ENCODE measurements at places on chromosomes 4 and X.

DNA sequence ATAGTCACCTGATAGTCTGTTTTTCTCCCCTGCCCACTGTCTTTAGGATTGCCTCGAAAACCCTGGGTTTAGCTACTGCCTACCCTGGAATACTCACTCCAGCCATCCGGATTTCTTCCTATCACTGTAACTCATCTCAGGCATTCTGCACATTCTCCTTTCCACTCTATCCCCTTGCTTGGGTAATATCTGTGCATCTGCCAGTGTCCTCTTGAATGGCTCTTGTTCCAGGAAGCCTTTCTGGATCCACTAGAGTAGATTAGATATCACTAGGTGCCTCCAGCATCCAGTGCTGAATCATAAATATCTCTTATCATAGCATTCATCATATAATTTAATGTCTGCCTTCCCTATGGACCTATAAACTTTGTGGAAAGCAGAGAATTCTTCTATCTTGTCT lies 17.1 kb upstream of the GALNT7 start:
- H3K4me3 ChIP-seq = no peak overlapping the region
- H3K27ac ChIP-seq = no peak overlapping the region
- H3K4me1 ChIP-seq = no peaks in the 10 kb centered on the region
- no peak for DNase-seq
- no peaks in the 10 kb centered on the region for H3K36me3 ChIP-seq
- no peaks in the 10 kb centered on the region for H3K27me3 ChIP-seq

DNA sequence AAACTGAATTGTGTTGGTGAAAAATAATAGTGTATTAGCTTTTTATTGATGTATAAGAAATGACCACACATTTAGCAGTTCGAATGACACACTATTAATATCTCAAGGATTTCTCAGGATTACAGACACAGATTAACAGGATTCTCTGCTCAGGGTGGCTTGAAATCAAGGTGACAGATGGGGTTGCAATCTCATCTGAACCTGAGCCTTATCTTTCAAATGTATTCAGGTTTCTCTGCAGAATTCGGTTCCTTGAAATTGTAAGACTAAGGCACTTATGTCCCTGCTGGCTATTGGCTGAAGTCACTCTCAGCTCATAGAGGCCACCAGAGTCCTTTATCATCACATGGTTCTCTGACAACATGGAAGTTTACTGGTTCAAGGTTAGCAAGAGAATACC lies 1780.1 kb downstream of the ARAP2 start:
- H3K27ac ChIP-seq = no peak overlapping the region
- H3K4me1 ChIP-seq = no peaks in the 10 kb centered on the region
- no peaks in the 10 kb centered on the region for H3K27me3 ChIP-seq
- no peak overlapping the region for H3K4me3 ChIP-seq
- DNase-seq = no peak
- H3K36me3 ChIP-seq = no peaks in the 10 kb centered on the region

- no peak overlapping the region for H3K27ac ChIP-seq
- no peaks in the 10 kb centered on the region for H3K36me3 ChIP-seq
Observed at GRCh38 chrX:132561483-132561882, 72.6 kb upstream of the MBNL3 start.

GRCh38 chr4:154526151-154526550 lies 24.0 kb downstream of the PLRG1 start:
- no peak overlapping the region for H3K4me3 ChIP-seq
- no peak overlapping the region for H3K27ac ChIP-seq
- no peaks in the 10 kb centered on the region for H3K4me1 ChIP-seq
- H3K27me3 ChIP-seq = peaks cover 50% of the 10 kb centered on the region
- no peaks in the 10 kb centered on the region for H3K36me3 ChIP-seq
- DNase-seq = no peak

DNA sequence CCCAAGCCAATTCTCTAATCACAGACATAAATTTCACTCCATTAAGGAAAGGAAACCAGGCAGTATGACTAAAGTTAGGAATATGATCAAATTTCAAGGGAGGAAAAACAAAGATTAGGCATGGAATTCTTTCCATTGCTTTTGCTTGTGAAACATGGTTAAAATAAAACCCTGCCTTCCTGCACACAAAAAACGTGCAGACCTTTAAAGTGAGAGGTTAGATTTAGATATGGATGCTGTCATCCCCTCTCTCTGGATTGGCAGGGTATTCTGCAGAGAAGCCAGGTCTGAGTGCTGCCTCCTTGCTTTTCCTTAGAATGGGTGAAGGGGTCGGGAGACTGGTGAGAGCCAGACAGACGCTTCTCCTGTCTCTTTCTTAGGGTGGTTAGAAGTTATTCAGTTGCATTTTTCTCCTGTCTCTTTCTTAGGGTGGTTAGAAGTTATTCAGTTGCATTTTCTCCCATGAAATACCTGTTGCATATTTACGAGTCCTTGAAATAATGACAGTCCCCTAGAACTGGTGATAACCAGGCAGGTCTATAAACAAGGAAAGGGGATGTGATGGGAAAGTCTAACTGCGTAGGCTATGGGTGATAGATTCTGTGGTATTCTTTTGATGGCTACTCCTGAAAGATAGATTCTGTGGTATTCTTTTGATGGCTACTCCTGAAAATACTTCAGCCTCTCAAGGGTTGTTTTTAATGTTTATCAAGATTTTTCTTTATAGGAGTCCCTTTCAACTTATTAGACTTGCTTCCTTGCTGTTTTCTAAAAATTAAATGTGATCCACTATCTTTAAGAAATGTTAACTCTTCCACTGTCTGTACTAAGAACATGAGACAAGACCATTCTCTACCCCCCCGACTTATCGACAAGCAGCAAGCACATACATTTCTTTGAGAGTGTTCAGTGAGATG lies 163.6 kb downstream of the SPRY1 start:
- DNase-seq = no peak
- H3K4me1 ChIP-seq = peaks cover 2% of the 10 kb centered on the region
- no peaks in the 10 kb centered on the region for H3K27me3 ChIP-seq
- no peak overlapping the region for H3K27ac ChIP-seq

- no peaks in the 10 kb centered on the region for H3K27me3 ChIP-seq
- H3K27ac ChIP-seq = no peak overlapping the region
- DNase-seq = no peak
- no peaks in the 10 kb centered on the region for H3K4me1 ChIP-seq
Observed at GRCh38 chrX:111811831-111812230, 64.2 kb upstream of the TRPC5OS start.

DNA sequence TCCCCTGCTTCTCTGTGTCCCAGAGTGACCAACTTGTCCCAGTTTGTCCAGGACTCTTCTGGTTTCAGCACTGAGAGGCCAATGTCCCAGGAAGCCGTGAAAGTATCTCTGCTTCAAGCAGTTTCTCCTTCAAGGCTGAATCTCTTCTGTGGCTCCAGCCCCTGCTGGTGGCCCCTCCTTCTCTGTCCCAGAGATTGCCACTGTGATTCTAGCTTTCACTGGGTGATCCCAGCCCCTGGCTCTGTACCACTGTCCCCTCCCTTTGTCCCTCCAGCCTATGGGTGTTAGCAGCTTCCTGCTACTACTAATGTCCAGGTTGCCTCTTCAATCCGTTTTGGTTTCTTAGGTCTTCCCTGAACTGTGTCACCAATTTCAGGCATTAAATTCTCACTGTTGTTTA lies 70.5 kb downstream of the SOX3 start:
- H3K4me3 ChIP-seq = no peak overlapping the region
- H3K27ac ChIP-seq = no peak overlapping the region
- no peaks in the 10 kb centered on the region for H3K27me3 ChIP-seq
- no peaks in the 10 kb centered on the region for H3K36me3 ChIP-seq
- H3K4me1 ChIP-seq = no peaks in the 10 kb centered on the region
- no peak for DNase-seq

GRCh38 chrX:124086411-124086810 lies 124.9 kb downstream of the STAG2 start:
- peak overlapping the region; percentile 31 for H3K4me3 ChIP-seq
- peak overlapping the region; percentile 90 for H3K27ac ChIP-seq
- no peaks in the 10 kb centered on the region for H3K27me3 ChIP-seq
- peaks cover 9% of the 10 kb centered on the region for H3K4me1 ChIP-seq
- peak; percentile 13 for DNase-seq

- no peak overlapping the region for H3K27ac ChIP-seq
- H3K4me3 ChIP-seq = no peak overlapping the region
- no peaks in the 10 kb centered on the region for H3K27me3 ChIP-seq
- no peak for DNase-seq
- H3K4me1 ChIP-seq = peaks cover 4% of the 10 kb centered on the region
Observed at GRCh38 chr4:173436149-173436579, 37.2 kb upstream of the SCRG1 start.

DNA sequence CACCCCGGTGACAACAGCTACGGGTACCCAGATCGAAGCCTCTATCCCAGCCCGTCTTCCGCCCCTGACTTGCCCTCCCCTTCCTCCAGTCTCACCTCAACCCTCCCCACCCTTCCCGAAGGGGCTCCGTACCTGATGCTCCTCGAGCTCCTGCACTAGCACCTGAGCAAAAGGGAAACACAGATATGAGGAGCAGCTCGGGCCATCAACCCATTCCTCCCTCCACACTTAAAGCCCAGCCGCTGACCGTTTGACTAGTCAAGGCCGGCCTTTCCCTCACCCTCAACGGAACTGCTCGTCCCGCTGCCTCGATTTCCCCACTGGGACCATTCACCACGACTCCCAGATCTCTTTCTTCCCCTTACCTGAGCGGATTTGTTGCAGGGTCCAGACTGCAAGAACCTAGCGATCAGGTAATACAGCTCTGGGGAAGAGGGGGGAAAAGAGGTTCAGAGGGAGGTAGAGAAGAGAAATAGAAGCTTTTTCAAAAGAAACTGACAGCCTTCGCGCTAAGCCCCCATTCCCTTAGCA lies 731 bp downstream of the BRWD3 start:
- no peaks in the 10 kb centered on the region for H3K27me3 ChIP-seq
- peak overlapping the region; percentile 92 for H3K4me3 ChIP-seq
- DNase-seq = peak; percentile 3
- peaks cover 5% of the 10 kb centered on the region for H3K4me1 ChIP-seq
- H3K36me3 ChIP-seq = peaks cover 28% of the 10 kb centered on the region
- H3K27ac ChIP-seq = peak overlapping the region; percentile 99

- no peak overlapping the region for H3K4me3 ChIP-seq
- H3K27ac ChIP-seq = no peak overlapping the region
- DNase-seq = no peak
- H3K4me1 ChIP-seq = no peaks in the 10 kb centered on the region
- no peaks in the 10 kb centered on the region for H3K36me3 ChIP-seq
Observed at GRCh38 chr4:169047956-169048355, 37.9 kb upstream of the CBR4 start.

DNA sequence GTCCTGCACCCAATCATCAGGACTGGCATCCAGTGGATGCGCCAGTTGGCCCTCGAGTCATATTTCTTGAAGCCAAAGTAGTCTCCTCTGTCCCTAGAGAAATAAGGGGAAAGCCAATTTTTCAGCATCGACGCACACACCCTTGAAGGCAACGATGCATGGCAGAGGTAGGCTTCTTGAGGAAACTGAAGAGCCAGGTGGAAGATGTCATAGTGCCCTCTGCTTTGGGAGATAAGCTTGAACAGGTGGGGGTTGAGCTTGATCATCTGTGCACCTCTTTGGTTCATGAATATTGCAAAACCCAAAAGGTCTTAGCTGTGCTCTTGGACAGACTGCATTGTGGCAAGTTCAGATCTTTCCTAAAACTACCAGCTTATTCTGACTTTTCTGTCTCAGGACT lies 34.6 kb upstream of the WDR1 start:
- no peaks in the 10 kb centered on the region for H3K36me3 ChIP-seq
- H3K27me3 ChIP-seq = no peaks in the 10 kb centered on the region
- no peaks in the 10 kb centered on the region for H3K4me1 ChIP-seq

DNA sequence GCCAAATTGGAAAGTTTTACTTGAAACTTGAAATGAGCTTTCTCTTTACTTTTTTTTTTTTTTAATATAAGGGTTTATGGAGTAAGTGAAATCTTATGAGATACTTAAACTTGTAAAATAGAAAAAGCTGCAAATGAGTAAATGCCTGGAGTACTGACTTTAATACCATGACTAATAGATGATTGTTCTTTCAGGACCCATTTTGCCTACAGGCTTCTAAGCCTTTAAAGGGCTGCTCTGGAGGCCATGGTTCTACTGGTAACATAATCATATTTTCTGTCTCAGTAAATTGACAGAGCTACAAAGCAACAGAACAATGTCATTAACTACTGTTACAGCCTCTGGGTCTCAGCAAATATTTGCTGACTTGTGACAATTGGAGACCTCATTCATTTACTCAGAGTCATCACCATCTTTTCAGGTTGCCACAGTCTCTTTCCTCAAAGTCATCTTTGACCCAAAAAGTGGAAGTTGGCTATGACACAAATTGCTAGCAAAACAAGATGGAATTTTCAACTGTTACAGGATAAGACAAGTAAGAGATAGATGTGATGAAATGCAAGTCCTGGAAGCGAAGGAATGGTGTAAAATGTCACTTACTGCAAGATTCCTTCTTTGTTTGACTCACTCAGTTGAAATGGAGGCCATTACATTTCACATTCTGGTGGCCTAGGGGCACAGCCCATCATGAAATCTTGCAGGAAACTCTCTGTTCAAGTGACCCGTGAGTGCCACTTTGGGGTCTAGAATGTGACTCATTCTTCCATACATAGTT lies 132.7 kb downstream of the BTC start:
- no peaks in the 10 kb centered on the region for H3K4me1 ChIP-seq
- H3K27me3 ChIP-seq = no peaks in the 10 kb centered on the region
- H3K27ac ChIP-seq = no peak overlapping the region

DNA sequence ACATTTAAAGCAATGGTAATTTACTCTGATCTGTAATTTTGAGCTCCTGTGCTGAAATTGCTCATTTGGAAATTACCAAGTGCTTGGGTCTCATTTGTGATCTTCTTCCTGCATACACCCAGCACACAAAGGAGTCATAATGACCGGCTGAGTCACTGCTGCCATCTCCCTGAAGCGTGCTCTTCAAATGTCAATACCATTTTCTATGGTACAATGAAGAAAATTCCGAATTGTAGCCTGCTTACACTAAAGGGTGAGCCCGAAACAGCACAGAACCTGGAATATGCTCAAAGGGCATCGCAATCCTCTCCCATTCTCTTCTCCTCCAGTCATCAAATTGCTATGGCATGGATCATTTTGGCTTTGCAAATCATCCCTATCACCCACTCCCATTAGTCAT lies 140.5 kb downstream of the GRIA3 start:
- H3K36me3 ChIP-seq = no peaks in the 10 kb centered on the region
- H3K27me3 ChIP-seq = no peaks in the 10 kb centered on the region
- DNase-seq = no peak
- H3K4me1 ChIP-seq = no peaks in the 10 kb centered on the region

DNA sequence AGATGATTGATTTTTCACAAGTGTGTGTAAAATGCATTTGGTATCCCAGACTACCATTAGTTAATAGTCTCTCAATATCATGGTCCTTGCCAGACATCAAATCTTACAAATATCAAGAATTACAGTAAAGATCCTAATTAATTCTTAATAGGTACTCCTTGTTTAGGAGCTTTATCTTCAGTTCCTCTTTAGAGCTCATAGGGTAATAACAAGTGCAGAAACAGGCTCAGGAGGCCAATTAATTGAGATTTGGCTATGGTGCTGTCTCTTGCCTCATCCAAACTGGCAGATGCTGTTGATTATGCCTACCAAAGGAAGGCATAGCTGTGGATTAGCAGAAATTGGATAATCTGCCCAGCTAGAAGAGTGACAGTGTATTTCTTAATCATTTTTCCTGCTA lies 6.9 kb downstream of the MTMR1 start:
- no peak overlapping the region for H3K27ac ChIP-seq
- no peak overlapping the region for H3K4me3 ChIP-seq
- no peaks in the 10 kb centered on the region for H3K27me3 ChIP-seq
- peaks cover 35% of the 10 kb centered on the region for H3K4me1 ChIP-seq
- H3K36me3 ChIP-seq = peaks cover 14% of the 10 kb centered on the region
- no peak for DNase-seq
